Lung microvascular endothelial cell (primary cell): ENCODE measurements at places on chromosomes 4 and X. TPM values are rescaled to one million over a fixed set of nuclear protein-coding genes. Genes with fewer than 3 reads are reported as not detected.

Gene METTL14
- total RNA-seq = 8.7 and 8.9 TPM in 2 replicates

Gene FGD1
- 0.60 and 1.1 TPM in 2 replicates for total RNA-seq

Gene MID1
- 23.1 and 36.9 TPM in 2 replicates for total RNA-seq

Gene PAGE5
- total RNA-seq = not detected in 2 replicates

Gene CT45A3
- total RNA-seq = not detected in 2 replicates

Gene ETNPPL
- not detected in 2 replicates for total RNA-seq

Gene PHOX2B
- not detected in 2 replicates for total RNA-seq

Gene RAB33A
- 0.40 and 0.44 TPM in 2 replicates for total RNA-seq

Gene RBMX
- total RNA-seq = 78.8 and 124 TPM in 2 replicates

Gene POLR2B
- total RNA-seq = 70.2 and 71.7 TPM in 2 replicates

Gene DGKK
- not detected in 2 replicates for total RNA-seq

Gene OGT
- total RNA-seq = 59.1 and 83.1 TPM in 2 replicates

Gene PASD1
- not detected in 2 replicates for total RNA-seq

Gene G3BP2
- 139 and 168 TPM in 2 replicates for total RNA-seq

Gene HTATSF1
- 18.5 and 22.6 TPM in 2 replicates for total RNA-seq

Gene DGAT2L6
- not detected in 2 replicates for total RNA-seq

Gene RPA4
- 0.44 and 0.79 TPM in 2 replicates for total RNA-seq

Gene FAM149A
- total RNA-seq = under 0.01 TPM in 1 of 2 replicates, not detected in the other
